ENCODE measurements at places on chromosomes 1 and 21. TPM values are rescaled to one million over a fixed set of nuclear protein-coding genes. Genes with fewer than 3 reads are reported as not detected.

HPDL gene
- 4.9 TPM for polyA plus RNA-seq

AADACL3 gene
- polyA plus RNA-seq = not detected

GJA9 gene
- polyA plus RNA-seq = 0.42 TPM

DNA sequence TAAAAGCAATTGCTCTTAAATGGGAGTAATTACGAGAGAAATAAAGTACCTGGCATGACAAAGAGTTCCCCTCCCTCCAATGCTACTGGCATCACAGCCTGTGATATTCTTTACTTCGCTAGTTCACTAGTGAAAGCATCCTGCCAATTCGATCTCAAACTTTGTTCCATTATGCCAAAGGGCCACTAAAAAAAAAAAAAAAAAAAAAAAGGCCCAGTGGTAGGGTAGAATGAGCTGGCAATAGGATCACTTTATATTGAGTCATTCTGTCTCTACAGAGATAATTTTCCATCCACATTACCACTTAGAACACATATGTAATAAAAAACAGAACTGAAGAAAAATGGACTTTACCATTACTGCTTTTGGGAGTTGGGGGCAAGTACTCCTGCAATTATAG, 11.2 kb downstream of the PUM1 start:
- DNase-seq = no peak

GRCh38 chr1:221035662-221036153, 156.5 kb downstream of the HLX start:
- no peak for DNase-seq

- DNase-seq = peak; percentile 89
Observed at GRCh38 chr1:201495551-201496295, 11.2 kb downstream of the CSRP1 start.

- DNase-seq = no peak
Observed at GRCh38 chr1:74425676-74426075, 86.7 kb downstream of the LRRC53 start.

AMY1A gene
- not detected for polyA plus RNA-seq

TNNT2 gene
- polyA plus RNA-seq = 20.8 TPM

RSPH1 gene
- polyA plus RNA-seq = 6.0 TPM

GRCh38 chr1:175267716-175268416, 75.3 kb upstream of the KIAA0040 start:
- DNase-seq = peak; percentile 20

DNA sequence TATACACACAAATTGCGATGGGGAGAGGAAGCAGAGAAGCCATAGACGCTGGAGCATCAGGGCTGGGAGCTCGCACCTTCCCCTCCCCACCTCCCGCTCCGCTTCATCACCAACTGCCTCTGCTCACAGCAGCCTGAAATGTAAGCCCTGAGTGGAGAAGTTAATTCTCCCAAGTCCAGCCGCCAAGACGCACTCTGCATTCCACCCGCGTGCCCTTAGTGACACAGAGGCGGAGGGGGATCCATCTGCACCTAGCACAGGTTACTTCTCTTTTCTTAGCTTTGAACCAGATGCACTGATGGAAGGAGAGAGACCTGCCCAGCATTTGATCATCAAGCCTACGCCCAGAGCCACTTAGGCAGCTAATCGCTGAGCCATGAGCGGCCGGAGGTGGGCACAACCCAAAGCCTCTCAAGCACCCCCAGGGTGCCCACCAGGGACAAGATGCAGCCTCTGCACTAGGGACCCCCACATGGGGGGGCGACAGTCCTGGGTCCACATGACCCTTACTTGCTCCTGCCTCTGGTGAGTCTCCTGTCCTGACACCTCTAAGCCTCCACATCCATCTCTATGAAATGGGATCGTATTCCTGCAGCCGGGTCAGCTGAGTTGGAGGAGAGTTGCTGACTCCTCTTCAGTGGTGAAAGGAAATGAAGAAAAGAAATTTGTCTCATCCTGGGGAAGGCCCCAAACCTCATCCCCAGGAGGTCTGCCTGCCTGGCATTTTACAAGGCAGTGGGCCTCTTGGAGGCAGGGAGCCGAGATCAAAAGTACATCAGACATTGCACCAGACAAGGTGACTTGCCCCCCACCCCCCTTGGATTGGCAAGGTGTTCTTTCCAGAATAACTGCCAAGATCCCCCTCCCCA, 316.2 kb downstream of the MATN1 start:
- no peak for DNase-seq
